ENCODE measurements at places on chromosomes 2 and 18. TPM values are rescaled to one million over a fixed set of nuclear protein-coding genes. Genes with fewer than 3 reads are reported as not detected.

The DPYSL5 gene
- 1.2 TPM for total RNA-seq

The ABCG5 gene
- total RNA-seq = not detected

The NOSTRIN gene
- not detected for total RNA-seq

The SRD5A2 gene
- total RNA-seq = not detected

The DCC gene
- total RNA-seq = 2.0 TPM

The CFC1 gene
- total RNA-seq = not detected

The ACVR1C gene
- 0.62 TPM for total RNA-seq

The PASK gene
- total RNA-seq = 8.0 TPM

DNA sequence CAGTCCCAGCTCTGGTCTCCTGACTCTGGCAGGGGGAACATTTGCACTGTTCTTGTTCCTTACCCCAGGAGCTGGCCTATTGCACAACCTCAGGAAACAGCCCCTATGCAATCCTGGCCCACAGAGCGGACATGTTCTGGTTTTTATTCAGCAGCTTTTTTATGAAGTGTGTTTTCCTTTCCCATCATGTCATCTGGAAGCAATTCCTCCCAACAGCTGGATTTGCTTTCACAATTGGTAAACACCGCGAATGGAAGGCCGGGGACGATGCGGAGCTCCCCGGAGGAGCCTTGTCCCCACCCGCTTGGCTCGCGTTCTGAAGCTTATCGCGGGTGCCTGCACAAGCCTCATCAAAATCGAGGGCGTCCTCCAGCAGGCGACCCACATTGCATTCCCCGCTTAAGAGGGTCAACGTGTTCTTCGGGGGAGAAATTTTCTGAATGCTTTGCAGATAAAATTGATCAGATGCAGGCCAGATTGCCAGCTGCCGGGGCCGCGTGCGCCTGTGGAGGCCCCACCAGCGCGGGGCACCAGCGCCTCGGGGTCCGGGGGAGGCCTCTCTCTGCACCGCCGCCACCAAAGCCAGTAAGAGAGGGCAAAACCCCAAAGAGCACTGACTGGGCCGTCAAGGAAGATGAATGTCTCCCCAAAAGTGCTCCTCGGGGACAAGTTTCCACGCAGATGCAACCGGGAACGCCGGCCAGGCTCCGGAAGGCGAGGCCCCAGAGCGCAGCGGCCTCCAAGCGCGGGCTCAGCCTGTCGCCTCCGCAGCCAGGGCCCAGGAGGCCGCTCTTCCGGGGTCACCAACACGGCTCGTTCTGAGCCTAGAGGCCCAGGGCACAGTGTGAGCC, 60.3 kb upstream of the SP3 start:
- no peaks in the 10 kb centered on the region for H3K36me3 ChIP-seq
- H3K27me3 ChIP-seq = no peaks in the 10 kb centered on the region
- peaks cover 30% of the 10 kb centered on the region for H3K4me1 ChIP-seq

DNA sequence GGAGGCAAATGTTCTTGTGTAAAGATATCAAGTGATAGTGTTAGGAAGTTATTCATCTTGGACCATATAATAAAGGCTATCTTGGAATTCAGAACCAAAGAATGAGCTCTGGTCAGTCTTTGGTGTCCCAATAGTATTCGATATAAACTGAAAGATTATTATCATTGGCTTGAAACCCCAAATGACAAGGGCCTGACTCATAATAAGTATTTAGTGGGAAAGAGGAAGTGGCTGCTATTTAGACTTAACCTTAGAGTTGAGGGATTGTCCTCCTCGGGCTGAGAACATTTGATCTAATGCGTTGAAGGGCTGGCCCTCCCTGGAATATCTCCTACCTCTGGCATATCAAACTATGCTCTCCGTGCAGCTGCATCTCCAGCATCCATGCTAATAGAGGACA, 67.5 kb downstream of the CDH20 start:
- peaks cover 26% of the 10 kb centered on the region for H3K4me1 ChIP-seq
- H3K27me3 ChIP-seq = no peaks in the 10 kb centered on the region
- peak overlapping the region; percentile 8 for H3K4me3 ChIP-seq

- no peak for DNase-seq
- H3K27ac ChIP-seq = no peak overlapping the region
- H3K4me1 ChIP-seq = no peaks in the 10 kb centered on the region
- H3K4me3 ChIP-seq = no peak overlapping the region
- H3K36me3 ChIP-seq = no peaks in the 10 kb centered on the region
Measured at GRCh38 chr2:7419186-7419585, 502.0 kb downstream of the RNF144A start.

DNA sequence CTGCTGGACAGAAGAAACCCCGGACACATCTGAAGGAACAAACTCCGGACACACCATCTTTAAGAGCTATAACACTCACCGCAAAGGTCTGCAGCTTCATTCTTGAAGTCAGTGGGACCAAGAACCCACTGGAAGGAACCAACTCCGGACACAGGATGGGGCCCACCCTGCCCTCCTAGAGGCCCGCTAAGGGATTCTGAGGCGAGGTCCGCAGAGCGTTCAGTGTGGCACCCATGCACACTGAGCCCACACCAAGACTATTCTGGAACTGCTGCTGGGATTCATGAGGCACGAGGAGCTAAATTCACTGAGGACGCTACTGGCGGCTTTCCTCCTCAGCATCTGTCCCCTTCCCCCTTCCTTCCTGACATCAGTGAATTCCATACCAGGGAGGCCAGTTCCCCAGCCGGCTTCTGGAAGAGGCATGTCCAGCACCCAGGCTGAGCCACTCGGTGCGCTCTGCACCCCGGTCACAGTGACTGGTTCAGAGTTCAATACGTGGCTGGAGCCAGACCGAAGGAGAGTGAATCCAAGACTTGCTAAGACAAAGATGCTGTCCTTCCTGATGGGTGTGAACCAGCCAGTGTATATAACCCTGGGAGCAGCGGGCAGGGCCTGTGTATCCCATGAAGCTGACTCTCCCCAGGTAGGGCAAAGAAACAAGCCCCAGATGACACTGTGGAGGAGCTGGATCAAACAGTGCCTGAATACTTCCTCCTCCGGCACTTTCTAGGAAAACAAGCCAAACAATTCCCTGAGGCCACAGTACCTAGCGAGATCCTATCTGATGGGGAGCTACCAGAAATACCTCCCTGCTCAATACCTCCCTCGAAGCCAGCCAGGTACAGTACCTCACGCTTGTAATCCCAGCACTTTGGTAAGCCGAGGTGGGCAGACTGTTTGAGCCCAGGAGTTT, 11.1 kb downstream of the HDAC4 start:
- DNase-seq = no peak
- H3K36me3 ChIP-seq = no peaks in the 10 kb centered on the region
- H3K27ac ChIP-seq = no peak overlapping the region
- no peak overlapping the region for H3K4me3 ChIP-seq

DNA sequence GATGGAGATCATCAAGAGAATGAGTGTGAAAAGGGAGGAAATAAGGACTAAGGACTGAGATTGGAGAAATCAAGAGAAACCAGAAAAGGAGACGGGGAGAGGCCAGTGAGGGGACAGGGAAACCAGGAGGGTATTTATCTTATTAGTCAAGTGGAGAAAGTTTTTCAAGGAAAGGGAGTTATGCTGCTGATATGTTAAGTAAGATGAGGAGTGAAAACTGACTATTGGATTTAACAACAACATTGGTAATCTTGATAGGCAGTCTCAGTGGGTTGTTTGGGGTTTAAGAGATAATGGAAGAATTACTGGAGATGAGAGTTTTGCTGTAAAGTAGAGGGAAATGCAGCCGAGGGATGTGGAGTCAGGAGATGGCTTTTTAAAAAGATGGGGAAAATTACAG, 30.6 kb downstream of the PIKFYVE start:
- H3K4me1 ChIP-seq = no peaks in the 10 kb centered on the region
- no peak overlapping the region for H3K27ac ChIP-seq
- H3K4me3 ChIP-seq = no peak overlapping the region
- H3K36me3 ChIP-seq = peaks cover 21% of the 10 kb centered on the region

DNA sequence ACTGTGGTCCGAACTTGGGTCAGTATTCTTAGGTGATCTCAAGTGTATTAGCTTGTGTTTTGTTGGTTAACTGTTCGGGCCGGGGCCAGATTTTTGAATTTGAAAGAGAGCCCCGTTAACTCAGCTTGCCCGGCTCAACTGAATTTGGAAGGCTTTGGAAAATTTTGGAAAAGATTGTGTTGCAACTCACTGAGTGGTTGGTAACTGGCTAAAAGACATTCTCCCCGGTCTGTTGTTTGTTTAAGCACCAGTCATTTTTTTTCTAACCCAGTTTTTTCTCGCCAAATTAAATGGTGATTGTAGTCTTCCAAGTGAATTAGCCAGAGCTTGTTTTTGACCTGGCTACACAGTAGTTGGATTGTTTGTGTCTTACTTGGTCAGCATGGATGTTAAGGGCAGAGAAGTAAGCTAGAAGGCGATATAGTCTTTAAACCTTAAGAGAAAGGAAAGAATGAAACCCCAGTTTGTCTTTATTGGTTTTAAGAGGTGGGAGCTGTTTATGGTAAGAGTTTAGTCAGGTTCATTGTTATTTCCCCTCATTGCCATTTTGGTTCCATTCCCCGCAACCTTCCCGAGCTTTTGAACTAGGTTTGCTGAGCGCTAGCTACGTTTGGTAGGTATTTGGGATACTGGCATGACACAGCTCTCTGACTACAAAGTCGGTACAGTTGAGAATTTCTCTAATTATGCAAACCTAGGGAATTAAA, 2.4 kb downstream of the MAP4K4 start:
- H3K27me3 ChIP-seq = no peaks in the 10 kb centered on the region
- DNase-seq = no peak
- H3K4me1 ChIP-seq = peaks cover 23% of the 10 kb centered on the region
- peak overlapping the region; percentile 97 for H3K4me3 ChIP-seq
- peaks cover 10% of the 10 kb centered on the region for H3K36me3 ChIP-seq

- no peak overlapping the region for H3K4me3 ChIP-seq
- no peak for DNase-seq
- H3K27me3 ChIP-seq = peaks cover 9% of the 10 kb centered on the region
- peaks cover 7% of the 10 kb centered on the region for H3K4me1 ChIP-seq
Measured at GRCh38 chr2:233331536-233331935, 22.8 kb upstream of the DGKD start.

GRCh38 chr18:50724751-50725151, 95.1 kb downstream of the MRO start:
- no peaks in the 10 kb centered on the region for H3K27me3 ChIP-seq
- DNase-seq = no peak
- no peaks in the 10 kb centered on the region for H3K4me1 ChIP-seq
- no peak overlapping the region for H3K4me3 ChIP-seq

DNA sequence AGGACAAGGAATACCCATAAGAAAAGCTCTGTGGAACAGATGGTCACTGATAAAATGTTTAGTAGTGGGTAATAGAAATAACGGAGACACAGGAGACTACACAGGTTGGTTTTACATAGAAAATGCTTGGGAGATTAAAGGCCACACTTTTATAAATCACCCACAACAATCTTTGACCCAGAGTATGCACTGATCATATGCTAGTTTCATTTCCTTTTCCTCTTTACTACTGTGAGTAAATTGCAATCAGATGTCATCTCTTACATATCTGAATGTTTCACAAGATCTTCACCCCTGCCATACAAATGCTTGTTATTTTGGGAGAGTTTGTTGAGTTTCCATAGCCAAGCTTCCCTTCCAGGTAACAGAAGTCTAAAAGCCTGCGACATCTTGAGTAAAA, 978.4 kb upstream of the KLHL29 start:
- no peak overlapping the region for H3K27ac ChIP-seq
- no peak for DNase-seq

DNA sequence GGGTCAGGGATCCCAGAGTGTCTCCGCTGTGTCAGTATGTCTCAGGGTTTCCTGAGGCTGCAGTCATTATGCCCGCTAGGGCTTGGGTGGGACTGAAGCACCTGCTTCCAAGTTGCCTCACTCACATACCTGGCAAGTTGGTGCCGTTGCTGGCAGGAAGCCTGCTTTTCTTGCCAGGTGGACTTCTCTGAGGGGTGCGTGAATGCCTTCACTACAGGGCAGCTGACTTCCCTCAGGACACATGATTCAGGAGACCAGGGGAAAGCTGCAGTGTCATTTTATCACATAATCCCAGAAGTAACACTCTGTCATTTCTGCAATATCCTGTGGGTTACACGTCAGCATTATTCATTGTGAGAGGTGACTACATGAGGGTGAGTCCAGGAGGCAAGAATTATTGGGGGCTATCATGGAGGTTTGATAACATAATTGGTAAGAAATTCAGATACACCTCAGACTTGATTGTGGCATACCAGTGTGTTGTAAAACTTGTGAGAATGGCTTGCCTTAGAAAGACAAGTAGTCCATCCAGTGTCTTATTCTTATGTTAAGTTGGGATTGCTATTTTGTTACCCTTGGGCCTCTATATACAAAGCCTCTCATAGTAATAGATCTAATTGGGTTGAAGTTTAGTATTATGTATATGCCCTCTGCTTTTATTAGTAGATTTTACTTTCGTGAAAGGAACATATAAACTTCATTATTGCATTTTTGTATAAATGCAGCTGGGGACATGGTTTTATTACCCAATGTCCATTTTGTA, 44.1 kb downstream of the NEDD4L start:
- no peak overlapping the region for H3K4me3 ChIP-seq
- DNase-seq = no peak
- no peaks in the 10 kb centered on the region for H3K27me3 ChIP-seq
- no peaks in the 10 kb centered on the region for H3K36me3 ChIP-seq
- H3K27ac ChIP-seq = no peak overlapping the region
- H3K4me1 ChIP-seq = no peaks in the 10 kb centered on the region

GRCh38 chr18:23106575-23106974, 28.7 kb upstream of the CABLES1 start:
- DNase-seq = peak; percentile 93
- no peaks in the 10 kb centered on the region for H3K27me3 ChIP-seq
- peak overlapping the region; percentile 18 for H3K4me3 ChIP-seq
- peaks cover 22% of the 10 kb centered on the region for H3K4me1 ChIP-seq
- peak overlapping the region; percentile 84 for H3K27ac ChIP-seq
- no peaks in the 10 kb centered on the region for H3K36me3 ChIP-seq

GRCh38 chr2:164205347-164205746, 415.9 kb downstream of the GRB14 start:
- peaks cover 6% of the 10 kb centered on the region for H3K4me1 ChIP-seq
- peak; percentile 72 for DNase-seq
- no peak overlapping the region for H3K4me3 ChIP-seq
- H3K36me3 ChIP-seq = no peaks in the 10 kb centered on the region
- H3K27me3 ChIP-seq = no peaks in the 10 kb centered on the region
- peak overlapping the region; percentile 11 for H3K27ac ChIP-seq

GRCh38 chr18:3340682-3341097, 78.8 kb downstream of the MYL12B start:
- H3K27ac ChIP-seq = no peak overlapping the region
- no peaks in the 10 kb centered on the region for H3K4me1 ChIP-seq
- H3K27me3 ChIP-seq = no peaks in the 10 kb centered on the region
- H3K36me3 ChIP-seq = no peaks in the 10 kb centered on the region
- no peak overlapping the region for H3K4me3 ChIP-seq

- DNase-seq = no peak
- no peak overlapping the region for H3K27ac ChIP-seq
- no peaks in the 10 kb centered on the region for H3K4me1 ChIP-seq
- H3K27me3 ChIP-seq = no peaks in the 10 kb centered on the region
- peaks cover 5% of the 10 kb centered on the region for H3K36me3 ChIP-seq
Measured at GRCh38 chr2:231117922-231118613, 6.8 kb downstream of the HTR2B start.

- H3K4me3 ChIP-seq = no peak overlapping the region
- DNase-seq = no peak
- no peak overlapping the region for H3K27ac ChIP-seq
- no peaks in the 10 kb centered on the region for H3K36me3 ChIP-seq
- H3K4me1 ChIP-seq = no peaks in the 10 kb centered on the region
Measured at GRCh38 chr2:235191978-235192377, 240.2 kb downstream of the SH3BP4 start.

Data from astrocyte (in vitro differentiated cells and primary cell).